ENCODE measurements at places on chromosomes 5 and 9. TPM values are rescaled to one million over a fixed set of nuclear protein-coding genes. Genes with fewer than 3 reads are reported as not detected.
A peak's percentile ranks its signal among the peaks of the same experiment; 100 is the strongest.

DNA sequence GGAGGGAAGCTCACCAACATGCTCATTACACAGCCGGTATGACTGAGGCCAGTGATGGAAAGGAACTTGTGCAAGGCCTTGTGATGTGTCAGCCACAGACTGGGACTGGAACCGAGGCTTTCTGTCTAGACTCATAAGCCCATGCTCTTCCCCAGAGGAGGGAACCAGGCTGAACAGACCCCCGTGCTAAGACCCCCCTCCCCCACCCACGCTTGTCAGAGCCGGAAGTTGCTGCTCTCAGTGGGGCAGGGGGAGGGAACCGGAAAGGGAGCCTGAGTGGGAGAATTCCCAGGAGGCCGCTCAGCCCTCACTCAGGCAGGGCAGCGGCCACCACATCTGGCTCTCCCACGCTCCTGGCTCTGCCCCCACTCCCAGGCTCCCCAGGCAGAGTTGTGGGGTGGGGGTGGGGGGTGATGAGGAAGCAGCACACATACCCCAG lies 4.1 kb upstream of the PDGFRB start:
- H3K4me3 ChIP-seq = no peak overlapping the region
- no peak overlapping the region for H3K27ac ChIP-seq
- H3K27me3 ChIP-seq = peaks cover 12% of the 10 kb centered on the region
- H3K36me3 ChIP-seq = no peaks in the 10 kb centered on the region
- peaks cover 35% of the 10 kb centered on the region for H3K4me1 ChIP-seq

Gene LVRN
- total RNA-seq = 0.59 TPM

DNA sequence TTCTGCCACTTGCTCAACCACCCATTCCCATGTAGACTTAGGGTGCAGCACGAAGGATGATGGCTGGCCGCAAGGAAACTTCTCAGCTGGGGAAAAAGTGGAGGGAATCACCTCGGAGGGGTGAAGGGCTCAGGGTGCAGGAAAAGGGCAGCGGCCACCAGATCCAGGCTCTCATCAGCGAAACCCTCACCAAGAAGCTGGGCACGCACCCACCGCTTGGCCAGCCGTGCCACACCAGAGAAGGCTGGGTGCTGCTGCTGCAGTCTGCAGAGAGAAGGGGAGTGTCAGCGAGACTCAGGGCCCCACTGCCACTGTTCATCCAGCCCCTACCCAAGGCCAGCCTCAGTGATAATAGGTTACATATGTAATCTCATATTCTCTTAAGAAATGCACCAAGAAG lies 8.6 kb downstream of the NOL6 start:
- H3K36me3 ChIP-seq = no peaks in the 10 kb centered on the region
- no peak for DNase-seq
- no peak overlapping the region for H3K27ac ChIP-seq
- H3K27me3 ChIP-seq = peaks cover 4% of the 10 kb centered on the region

DNA sequence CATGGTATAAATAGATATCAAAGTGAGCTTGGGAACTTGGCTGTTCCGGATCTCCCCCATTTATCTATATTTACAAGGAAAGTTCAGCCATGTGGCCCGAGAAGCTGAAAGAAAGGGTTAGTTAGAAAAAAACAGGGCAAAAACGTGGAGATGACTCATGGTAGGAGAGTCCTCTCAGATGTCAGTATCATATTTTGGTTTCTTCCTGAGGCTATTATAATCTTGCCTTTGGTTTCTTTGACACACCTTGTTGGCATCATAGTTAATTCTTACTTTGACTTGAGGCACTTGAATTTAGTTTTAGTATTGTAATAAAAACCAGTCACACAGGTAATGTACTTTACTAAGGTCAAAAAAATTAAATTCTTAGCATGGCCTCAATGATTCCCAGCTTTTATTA lies 59.9 kb downstream of the GABRA6 start:
- H3K27me3 ChIP-seq = no peaks in the 10 kb centered on the region
- no peak overlapping the region for H3K4me3 ChIP-seq
- H3K4me1 ChIP-seq = no peaks in the 10 kb centered on the region
- no peaks in the 10 kb centered on the region for H3K36me3 ChIP-seq
- no peak for DNase-seq
- no peak overlapping the region for H3K27ac ChIP-seq

GRCh38 chr5:137478043-137478442 lies 21.1 kb downstream of the SPOCK1 start:
- H3K27ac ChIP-seq = no peak overlapping the region
- no peak overlapping the region for H3K4me3 ChIP-seq
- no peaks in the 10 kb centered on the region for H3K36me3 ChIP-seq
- no peak for DNase-seq
- no peaks in the 10 kb centered on the region for H3K4me1 ChIP-seq

Gene CAPSL
- total RNA-seq = not detected

Gene PCDHB7
- total RNA-seq = 3.4 TPM

DNA sequence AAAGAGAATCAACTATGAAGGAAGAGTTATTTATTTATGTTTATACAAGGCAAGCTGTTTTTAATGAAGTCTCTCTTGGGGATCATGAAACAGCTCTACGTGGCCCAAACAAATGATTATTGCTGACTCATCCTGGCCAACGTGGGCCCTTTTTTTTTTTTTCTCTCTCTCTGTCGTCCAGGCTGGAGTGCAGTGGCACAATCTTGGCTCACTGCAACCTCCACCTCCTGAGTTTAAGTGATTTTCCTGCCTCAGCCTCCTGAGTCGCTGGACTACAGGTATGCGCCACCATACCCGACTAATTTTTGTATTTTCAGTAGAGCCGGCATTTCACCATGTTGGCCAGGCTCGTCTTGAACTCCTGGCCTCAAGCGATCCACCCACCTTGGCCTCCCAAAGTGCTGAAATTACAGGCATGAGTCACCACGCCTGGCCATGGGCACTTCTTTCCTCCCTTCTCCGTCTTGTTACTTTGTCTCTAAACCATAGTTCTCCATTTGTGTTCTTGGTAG lies 98.3 kb downstream of the BASP1 start:
- H3K4me3 ChIP-seq = peak overlapping the region; percentile 69
- H3K4me1 ChIP-seq = peaks cover 38% of the 10 kb centered on the region
- peaks cover 4% of the 10 kb centered on the region for H3K27me3 ChIP-seq
- DNase-seq = no peak
- no peaks in the 10 kb centered on the region for H3K36me3 ChIP-seq

DNA sequence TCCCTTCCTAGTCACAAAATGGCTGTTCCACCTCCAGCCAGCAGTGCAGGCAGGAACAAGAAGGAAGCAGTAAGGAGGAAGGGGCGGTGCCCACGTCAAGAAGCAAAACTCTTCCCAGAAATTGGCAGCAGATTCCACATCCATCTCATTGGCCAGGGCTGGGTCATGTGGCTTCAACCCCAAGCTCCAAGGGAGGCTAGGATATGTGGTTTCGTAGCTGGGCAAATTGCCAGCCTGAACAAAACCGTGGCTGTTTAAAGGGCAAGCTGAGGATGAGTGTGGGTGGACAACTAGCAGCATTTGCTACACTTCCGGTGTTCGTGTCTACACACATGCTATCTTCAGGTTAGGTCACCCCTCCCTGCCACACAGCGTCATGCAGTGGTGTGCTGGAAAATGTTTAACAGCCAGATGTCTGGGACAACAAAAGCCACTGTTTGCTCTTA lies 92.1 kb upstream of the MAP1B start:
- H3K27me3 ChIP-seq = no peaks in the 10 kb centered on the region
- peaks cover 17% of the 10 kb centered on the region for H3K4me1 ChIP-seq
- DNase-seq = no peak
- H3K27ac ChIP-seq = no peak overlapping the region

DNA sequence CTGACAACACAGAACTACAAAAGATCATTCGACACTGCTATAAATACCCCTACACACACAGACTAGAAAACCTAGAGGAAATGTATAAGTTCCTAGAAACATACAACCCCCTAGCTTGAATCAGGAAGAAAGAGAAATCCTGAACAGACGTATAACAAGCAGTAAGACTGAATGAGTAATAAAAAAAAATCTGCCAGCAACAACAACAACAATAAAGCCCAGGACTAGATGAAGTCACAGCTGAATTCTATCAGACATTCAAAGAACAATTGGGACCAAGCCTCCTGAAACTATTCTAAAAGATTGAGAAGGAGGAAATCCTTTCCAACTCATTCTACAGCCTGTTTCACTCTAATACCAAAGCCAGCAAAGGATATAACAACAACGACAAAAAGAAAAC lies 68.2 kb upstream of the SLIT3 start:
- DNase-seq = no peak
- H3K4me3 ChIP-seq = no peak overlapping the region
- H3K36me3 ChIP-seq = no peaks in the 10 kb centered on the region
- H3K4me1 ChIP-seq = no peaks in the 10 kb centered on the region
- H3K27ac ChIP-seq = no peak overlapping the region

DNA sequence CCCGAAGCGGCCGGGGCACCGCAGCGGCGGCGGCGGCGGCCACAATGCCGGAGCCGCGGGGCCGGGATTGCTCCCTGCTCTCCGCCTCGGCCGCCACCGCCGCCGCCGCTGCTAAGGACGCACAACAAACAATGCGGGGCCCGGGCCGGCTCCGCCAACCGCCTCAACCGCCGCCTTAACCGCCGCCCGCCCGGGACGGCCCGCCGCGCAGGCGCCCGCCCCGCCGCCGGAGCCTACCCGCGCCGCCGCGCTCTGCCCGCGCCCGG lies 254 bp downstream of the STRBP start:
- peaks cover 4% of the 10 kb centered on the region for H3K27me3 ChIP-seq
- H3K4me3 ChIP-seq = no peak overlapping the region
- peaks cover 35% of the 10 kb centered on the region for H3K4me1 ChIP-seq
- no peak overlapping the region for H3K27ac ChIP-seq

Gene C5orf58
- not detected for total RNA-seq

DNA sequence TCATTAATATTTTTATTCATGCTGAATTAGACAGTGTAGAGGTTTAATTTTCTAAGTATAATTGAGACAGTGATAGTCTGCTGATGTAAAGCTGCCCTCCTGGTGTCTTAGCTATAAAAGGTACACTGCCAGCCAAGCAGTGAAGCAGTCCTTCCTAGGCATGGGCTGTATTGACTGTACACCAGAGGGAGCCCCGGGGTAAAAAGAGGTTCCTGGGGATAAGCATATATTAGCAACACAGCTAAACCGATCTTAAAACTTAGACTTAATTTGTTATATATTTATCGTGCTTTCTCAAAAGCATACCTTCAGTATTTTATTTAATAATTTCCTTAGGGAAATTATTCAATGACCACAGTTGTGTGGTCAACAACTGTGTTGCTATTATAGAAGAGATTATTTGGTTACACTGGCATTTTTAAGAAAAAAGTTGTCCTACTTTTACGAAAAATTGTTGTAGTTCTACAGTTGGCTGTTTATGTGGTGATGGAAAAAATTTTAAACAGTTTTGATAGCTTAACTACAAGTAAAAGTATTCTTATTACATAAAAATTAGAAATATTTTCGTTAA lies 68.8 kb downstream of the ELL2 start:
- DNase-seq = no peak
- H3K27me3 ChIP-seq = peaks cover 3% of the 10 kb centered on the region
- H3K27ac ChIP-seq = peak overlapping the region; percentile 82
- H3K36me3 ChIP-seq = no peaks in the 10 kb centered on the region
- no peak overlapping the region for H3K4me3 ChIP-seq

Gene AK3
- 33.7 TPM for total RNA-seq
